ENCODE measurements at places on chromosomes 2 and 18. TPM values are rescaled to one million over a fixed set of nuclear protein-coding genes. Genes with fewer than 3 reads are reported as not detected.

Gene C1GALT1C1L
- not detected for total RNA-seq

Gene CASP10
- total RNA-seq: 4.2 TPM

- DNase-seq: no peak
These were observed 4.1 kb downstream of the CCDC195 start for GRCh38 chr2:224711859-224712665.

- DNase-seq: peak; percentile 97
These were observed at the start of the genes ASB3 and ERLEC1 for GRCh38 chr2:53786705-53787613. Gene ASB3, minus strand, starts transcription at chr2:53786953. Its CDS starts 21,381 bp downstream, at chr2:53765572. Gene ERLEC1, plus strand, starts transcription at chr2:53787044. Its CDS starts 167 bp downstream, at chr2:53787211.

DNA sequence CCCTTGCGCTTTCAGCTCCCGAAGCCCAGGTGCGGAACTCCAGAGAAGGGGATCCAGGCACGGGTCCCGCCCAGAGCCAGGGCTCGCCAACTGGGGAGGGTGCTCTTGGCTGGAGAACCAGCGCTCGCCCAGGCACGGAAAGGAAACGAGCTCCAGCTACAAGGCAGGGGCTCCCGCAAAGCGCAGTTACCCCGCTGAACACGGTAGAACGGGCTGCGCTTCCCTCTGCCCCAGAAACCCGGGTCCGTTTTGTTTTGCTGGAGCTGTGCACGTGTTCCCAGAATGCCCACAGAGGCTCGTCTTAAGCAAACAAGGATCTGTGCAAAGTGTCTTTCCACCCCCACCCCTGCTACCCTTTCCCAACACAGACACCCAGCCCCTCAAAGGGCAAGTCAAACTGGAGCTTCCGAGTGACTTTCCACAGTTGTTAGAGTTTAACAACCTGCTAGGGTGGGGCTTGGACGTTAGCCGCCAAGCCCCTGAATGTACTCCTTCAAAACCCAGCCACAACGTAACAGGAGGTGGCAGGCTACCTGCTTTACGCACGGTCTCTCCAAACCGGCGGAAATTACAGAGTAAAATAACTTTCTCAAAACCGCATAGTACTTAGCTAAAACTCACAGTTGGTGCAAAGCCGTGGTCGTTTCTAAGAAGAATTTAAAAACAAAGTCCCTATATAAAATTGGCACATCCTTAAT is 775 bp downstream of the RNF125 start:
- peak; percentile 31 for DNase-seq

Gene NR4A2
- 11.6 TPM for total RNA-seq

DNA sequence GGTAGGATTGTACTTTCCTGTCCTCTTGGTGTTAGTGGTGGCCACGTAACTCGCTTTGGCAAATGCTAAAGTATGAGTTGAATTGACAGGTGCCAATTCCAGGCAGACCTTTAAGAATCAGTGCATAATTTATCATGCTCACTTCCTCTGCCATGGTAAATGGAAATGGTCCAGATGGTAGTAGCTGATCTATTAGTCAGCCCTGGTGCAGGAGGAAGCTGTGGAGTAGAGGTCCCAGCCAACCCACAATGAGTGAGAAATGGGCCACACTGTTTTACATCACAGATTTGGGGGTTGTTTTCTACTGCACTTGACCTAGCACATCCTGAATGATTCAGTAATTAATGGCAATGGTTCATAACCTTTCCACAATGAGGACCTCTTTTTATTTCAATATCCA is 104.4 kb downstream of the RGPD3 start:
- no peak for DNase-seq

Gene WDR54
- total RNA-seq: 7.7 TPM

DNA sequence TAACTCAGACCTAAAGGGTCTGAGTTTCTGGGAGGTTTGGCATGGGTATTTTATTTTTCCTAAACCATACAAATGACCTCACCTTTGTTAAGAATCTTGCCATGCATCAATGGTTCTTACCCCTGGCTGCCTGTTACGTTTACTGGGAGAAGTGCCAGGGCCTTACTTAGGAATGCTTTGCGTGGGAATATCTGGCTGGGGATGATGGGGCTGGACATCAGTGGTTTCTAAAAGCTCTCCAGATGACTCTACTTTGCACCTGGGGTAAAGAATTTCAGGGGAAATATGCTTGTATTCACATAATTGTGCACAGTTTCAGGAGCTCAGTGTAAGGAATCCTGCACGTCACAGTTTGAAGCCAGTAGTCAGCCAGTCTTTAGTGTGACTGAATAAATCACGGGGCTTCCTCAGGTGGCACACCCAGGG is 18.2 kb upstream of the DAW1 start:
- no peak for DNase-seq

GRCh38 chr18:63249771-63250170 is 69.8 kb downstream of the BCL2 start:
- no peak for DNase-seq

Gene ERICH2
- not detected for total RNA-seq

Gene TCF4
- 95.1 TPM for total RNA-seq

DNA sequence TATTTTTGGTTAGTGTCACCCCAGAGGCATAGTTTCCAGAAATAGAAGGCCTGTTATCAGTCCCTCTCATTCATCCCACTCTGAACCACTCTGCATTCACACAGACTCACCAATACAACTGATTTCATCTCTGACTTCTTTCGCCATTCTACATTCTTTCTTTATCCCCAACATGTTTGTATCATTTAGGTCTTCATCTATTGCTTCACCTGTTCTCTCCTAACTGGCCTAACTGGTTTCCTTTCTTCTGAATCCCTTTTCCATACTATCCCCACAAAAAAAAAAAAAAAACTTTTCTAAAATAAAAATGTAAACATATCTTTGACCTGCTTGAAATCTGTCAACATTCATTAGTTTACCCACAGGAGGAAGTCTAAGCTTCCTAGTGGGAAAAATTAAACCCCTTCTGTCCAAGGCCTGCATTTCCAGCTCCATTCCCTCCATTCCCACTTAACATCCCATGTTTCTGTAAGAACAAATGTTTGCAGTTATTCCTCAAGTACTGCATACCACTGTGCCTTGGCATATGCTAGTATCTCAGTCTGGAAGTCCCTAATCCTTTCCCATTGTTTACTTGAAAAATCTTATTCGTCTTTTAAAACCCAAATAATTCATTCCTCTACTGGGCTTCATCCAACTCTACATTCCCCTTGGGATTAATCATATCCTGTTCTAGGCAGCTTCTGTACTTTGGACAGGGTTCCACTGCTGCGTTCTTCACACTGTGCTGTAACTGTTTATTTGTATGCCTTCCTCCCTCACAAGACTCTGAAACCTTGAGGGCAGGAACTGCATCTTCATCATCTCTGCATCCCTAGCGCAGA is 68.5 kb downstream of the FIGN start:
- no peak for DNase-seq

DNA sequence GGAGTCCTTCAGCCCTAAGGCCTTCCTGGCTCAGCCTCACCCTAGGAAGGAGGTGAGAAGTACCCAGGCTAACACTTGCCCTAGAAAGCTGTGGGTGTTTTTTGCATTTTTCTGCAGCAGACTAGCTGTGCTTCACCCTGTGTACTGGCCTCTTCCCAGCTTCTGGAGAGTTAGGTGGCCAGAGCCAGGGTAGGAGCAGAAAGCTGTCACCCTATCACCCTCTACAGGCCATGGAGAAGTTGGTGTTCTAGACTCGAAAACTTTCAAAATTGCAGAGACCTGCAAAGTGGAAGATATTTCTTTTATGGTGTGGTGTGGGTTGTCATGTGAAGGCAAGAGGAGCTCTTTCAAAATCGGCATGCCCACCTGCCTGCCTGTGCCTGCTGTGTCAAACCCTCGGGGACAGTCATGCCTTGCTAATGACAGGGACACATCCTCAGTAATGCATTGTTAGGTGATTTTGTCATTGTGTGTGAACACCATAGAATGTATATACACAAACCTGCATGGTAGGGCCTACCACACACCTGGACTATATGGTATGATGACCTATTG is 29.8 kb downstream of the EHD3 start:
- no peak for DNase-seq

GRCh38 chr2:16326711-16327300 is 338.8 kb downstream of the CYRIA start:
- DNase-seq: no peak

Gene TFCP2L1
- total RNA-seq: 18.3 TPM

Gene IL18R1
- 3.6 TPM for total RNA-seq

DNA sequence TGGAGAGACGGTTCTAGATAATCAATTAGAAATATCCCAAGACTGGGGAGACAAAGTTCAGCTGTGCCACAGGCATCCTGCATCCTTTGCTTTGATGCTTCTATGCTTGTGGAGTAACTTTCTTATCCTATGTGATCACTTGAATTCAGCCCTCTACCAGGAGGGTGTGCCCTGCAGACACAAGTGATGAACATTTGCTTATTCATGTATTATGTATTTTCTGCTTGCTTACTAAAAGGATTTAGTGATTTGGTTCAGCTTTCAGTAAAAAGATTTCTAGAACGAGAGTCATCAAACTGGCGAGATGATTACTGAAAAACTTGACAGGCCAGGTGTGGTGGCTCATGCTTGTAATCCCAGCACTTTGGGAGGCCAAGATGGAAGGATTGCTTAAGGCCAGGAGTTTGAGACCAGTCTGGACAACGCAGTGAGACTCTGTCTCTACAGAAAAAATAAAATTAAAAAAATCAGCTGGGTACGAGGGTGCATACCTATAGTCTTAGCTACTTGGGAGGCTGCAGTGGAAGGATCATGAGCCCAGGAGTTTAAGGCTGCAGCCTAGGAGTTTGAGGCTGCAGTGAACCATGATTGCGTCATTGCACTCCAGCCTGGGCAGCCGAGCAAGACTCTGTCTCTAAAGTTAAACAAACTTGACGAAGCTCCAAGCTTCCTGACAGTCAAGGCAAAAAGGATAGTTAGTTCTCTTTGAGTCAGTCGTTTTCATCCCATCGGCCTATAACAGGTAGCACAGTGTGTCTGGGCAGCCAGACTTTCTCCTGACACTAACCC is 13.3 kb downstream of the HK2 start:
- no peak for DNase-seq

DNA sequence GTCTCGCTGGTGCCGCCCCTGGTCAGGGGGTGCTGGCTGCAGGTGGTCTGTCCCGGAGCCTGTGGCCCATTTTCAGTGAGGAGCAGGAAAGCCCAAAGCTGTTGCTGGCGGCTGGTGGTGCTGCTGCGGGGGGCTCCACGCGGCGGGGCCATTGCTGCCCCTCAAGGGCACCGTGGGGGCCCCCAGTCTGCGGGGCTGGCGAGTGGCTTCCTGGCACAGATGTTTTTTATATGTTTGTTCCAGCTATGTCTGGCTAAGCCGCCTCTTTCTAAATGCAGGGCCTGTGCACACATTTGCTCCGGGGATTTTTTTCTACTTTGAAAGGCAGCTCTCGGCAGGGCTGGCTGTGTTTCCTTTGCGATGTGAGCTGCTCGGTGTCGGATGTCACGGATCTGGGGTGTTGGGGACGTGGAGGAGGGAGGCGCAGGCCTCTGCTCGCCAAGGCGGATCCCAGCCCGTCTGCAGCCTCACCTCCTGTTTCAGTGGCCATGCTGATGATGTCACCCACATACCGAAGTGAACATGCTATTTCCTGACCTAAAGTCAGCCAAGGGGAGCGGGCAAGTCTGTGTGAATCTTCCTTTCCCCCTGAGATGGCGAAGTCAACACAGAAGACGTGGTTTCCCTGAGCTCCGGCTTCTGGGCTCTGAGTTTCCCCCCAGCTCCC is 112.0 kb upstream of the CTDP1 start:
- DNase-seq: no peak

DNA sequence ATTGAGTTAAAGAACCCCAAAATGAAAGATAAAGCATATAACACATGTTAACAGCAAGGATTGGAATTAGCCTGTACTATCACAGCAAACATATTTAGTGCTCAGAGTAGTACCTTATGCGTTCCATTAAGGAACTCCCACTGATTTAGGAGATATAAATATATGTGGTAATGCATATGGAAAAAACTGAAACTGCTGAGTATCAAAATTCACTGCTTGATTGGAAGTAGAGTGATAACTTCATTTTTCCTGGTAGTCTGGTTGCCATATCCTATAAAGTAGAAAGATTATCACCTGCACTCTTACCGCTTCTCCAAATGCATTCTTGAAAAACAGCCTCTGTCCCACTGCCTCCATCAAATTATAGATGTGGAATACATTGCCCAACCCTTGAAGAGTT is 95.1 kb upstream of the FOSL2 start:
- no peak for DNase-seq

All from lower leg skin (tissue), 4 donors.